Stimulated activated CD8-positive, alpha-beta memory T cell treated with anti-CD3 and anti-CD28 coated beads, Interleukin-7, amount 100 ng/mL, for 1 hour (primary cell): ENCODE measurements at places on chromosomes 6 and 20.
A peak's percentile ranks its signal among the peaks of the same experiment; 100 is the strongest.

GRCh38 chr6:12069891-12070529, 57.9 kb downstream of the HIVEP1 start:
- DNase-seq, result no peak

GRCh38 chr6:138695193-138695592, 78.4 kb upstream of the CCDC28A start:
- no peak for DNase-seq

GRCh38 chr6:14726816-14727493, 518.9 kb upstream of the JARID2 start:
- DNase-seq, result no peak

DNA sequence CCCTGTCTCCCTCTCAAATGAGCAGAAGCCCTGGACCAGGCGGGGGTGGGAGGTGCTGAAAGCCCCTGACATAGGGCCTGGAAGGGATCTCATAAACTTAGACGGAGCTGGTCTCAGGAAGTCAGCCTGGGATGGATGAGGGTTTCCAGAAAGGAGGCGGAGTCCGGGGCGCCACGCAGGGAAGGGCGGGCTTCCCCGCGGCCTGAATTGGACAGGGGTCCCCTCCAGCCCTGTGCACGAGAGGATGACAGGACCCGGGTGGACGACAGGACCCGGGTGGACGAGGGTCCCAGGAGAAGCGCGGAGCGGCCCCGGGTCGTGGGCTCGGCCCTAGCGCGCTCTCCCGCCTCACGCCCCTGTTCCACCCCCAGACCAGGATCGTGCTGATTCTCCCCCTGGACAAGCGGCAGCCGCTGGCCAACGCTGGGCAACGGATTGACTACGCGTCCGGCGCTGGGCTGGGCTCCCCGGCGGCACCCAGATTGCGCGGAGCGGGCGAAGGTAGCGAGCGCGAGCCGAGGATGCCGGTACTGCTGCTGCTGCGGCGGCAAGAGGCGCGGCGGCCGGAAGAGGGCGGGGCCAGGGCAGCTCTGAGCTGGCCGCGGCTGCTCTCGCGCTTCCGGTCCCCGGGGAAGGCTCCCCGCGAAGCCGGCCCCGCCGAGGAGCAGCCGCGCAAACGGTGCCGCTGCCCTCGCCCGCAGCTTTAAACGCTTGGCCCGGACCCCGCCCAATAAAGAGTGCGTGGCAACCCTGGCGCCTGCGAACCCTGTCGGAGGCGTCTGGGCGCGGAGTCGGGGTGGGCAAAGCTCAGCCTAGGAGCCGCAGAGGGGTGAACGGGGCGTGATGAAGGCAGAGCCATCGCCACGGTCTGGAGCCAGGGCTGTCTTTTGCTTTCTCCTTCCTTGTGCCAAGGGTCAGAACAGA, 1.3 kb downstream of the C20orf144 start:
- DNase-seq, result peak; percentile 65

- DNase-seq, result no peak
Observed at GRCh38 chr20:5949943-5950270, 426 bp downstream of the TRMT6 start.

- DNase-seq, result no peak
Observed at GRCh38 chr6:125009578-125009977, 47.3 kb downstream of the RNF217 start.

- no peak for DNase-seq
Observed at GRCh38 chr6:28485482-28485881, 30.1 kb downstream of the GPX6 start.

DNA sequence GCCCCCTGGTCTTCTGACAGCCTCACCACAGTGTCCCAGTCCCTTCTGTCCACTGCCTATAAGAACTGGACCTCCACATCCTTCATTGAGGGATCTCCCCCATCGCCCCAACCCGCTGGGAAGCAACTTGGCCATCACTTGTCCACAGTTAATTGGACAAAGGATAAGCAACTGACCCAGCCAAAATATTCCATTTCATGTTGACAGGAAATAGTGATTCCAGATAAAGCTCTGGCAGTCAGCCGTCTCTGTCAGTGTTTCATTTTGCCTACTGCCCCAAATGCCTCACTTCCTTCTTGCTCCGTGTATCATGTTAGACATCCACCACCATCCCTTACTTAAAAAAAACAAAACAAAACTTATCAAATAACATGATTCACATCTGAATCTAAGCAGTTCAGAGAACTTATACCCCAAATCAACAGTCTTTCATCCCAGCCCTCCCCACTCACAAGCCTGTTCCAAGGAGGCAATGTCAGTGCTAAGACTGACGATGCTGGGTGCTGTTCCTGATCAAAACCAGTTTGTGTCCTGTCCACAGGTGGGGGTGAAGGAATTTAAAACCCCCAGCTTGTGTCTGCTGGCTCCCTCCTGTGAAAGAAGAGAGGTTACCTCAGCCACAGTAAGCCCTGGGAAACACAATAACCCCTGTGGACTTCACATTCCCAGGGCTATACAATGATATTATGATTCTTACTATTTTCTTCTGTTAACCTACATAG, 162.5 kb downstream of the WDR27 start:
- DNase-seq, result no peak

- no peak for DNase-seq
Observed at GRCh38 chr6:34334796-34335416, 57.6 kb downstream of the NUDT3 start.

DNA sequence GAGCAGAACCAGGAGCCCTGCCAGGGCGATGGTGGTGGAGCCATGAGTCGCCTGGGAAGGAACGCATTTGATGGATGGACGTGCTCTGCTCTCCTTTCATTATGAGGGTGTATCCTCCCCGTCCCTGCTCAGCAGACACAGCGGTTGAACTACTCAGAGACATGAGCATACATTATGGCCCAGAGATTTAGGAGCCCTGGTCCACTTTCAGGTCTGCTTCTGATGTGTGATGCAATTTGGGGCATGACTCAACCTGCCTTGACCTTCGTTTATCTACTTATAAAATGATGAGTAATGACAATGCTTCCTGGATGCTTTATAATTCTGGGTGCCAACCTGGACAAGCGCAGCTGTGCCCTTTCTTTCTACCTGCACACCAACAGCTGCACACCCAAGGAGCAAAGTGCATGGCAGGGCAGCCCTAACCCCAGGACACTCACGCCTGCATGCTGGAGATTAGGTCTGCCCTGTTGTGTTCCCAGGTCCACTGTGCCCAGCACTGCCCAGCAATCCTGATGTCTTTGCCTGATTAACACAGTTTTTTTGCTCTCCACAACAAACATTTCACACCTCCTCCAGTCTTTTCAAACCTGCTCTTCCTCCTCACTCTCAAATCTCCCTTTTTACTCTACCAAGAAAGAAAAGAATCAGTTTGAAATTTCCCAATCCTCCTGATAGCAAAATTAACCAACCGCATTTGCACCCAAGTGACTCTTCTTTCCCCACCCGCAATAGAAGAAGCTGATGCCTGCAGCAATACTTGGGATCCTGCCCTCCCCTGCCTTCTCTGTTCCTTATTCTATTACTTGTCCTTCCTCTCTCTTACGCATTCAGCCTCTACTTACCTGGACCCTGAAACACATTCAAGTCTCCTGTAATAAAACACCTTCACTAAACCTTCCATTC, 81.2 kb downstream of the EZR start:
- no peak for DNase-seq

DNA sequence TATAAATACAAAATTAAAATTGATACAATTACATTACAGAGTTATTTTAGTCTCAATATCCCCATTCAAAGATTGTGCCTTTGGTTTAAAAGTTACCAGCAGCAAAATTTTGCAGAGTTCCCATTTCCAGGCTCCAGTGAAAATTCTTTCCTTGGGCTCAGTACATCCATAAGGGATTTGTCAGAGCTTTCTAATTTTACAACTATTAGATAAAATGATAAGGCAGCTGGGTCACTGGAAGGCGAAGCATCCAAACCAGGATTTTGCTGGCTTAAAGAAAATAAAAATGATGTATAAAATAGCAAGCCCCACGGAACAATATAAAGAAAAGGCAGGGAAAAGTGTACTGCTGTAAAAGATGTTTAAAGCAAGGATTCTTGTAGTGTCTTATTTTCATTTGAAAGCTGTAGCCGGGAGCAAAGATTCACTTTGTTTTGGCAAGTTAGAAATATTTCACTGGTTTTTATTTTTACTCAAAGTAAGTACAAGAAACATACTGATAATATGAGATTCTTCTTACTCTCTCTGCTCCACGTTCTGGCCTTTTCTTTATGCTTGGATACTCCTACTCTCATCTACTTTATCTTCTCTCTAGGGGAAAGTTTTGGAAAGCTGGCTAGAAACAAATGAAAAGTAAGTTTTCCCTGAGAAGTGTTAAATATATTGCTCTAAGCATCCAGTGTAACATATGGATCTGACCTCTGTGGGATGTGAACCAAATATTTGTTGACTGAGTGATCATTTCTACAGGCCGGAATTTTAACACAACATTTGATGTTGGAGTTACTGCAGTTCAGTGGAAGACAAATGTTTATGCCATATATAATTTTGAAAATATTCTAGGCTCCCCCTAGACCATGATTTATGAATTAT, 488.4 kb downstream of the PHF3 start:
- DNase-seq, result no peak

DNA sequence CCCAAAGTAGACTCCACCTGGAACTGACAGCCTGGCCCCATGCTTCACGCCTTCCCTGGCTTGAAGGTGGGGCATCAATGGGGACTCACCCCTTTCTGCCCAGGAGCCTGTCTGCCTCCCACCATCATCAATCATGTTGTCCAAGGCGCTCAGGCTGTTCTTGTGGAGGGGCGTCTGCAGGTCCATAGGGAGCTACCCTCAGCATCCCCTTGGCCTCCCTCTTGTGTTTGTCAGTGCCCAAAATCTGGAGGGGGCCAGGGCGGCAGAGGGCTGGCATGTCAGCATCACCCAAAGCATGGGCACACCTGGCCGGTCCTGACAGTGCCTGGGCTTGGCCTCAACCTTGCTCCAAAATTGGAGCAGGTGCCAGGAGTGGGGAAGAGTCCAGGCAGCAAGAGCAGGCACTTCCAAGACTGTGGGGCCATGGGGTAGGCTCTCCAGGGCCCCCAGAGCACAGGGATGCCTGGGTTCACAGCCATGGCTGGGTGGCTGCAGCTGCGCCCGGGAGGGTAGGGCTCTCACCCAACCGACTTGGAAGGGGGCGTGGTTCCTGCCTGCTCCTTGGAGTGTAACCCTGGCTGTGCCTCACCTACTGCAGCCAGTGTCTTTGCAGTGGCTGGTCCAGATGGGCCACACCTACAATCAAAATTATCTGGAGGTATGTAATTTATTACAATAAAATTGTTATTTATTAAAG, 903.4 kb downstream of the EYS start:
- no peak for DNase-seq

- no peak for DNase-seq
Observed at GRCh38 chr6:1640476-1640875, 30.8 kb downstream of the FOXC1 start.
